DMS53 (cell line): ENCODE measurements at places on chromosomes 16 and 17.

DNA sequence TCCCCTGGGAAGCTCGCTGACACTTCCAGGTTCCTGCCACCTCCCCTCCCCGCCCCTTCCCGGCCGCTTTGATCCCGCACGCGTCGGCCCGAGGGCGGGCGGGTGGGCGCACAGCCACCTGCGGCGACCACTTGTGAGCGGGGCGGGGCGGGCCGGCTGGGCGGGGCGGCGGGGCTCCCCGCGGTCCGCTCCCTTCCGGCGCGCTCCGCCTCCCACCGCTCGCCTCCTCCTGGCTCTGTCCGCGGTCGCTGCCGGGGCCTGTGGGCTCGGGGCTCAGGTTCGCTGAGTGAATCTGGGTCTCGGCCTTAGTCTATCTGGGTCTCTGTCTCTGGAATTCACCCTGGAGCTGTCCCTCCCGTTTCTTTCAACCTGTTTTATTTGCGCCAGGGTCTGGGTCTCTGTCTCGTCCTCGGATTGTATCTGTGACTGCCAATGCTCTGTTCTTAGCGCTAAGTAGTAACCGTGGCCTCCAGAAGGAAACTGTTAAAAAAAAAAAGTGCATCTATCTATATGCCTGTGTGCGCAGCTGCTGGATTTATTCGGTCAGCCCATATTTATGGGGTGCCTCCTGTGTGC is 2.7 kb upstream of the HES7 start:
- peak; percentile 91 for DNase-seq

DNA sequence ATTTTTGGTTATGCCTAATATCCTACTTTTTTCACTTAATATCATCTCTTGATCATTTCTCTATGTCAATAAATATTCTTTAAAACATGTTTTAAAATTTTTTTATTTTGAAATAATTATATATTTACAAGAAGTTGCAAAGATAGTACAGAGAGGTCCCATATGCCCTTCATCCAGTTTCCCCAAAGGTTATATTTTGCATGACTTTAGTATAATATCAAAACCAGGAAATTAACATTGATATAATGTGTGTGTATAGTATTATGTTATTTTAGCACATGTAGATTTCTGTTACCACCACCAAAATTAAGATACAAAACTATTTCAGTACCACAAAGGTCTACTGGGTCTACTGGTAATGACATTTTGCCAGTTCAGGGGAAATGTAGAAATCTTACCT is 60.7 kb downstream of the EFCAB5 start:
- DNase-seq = no peak

GRCh38 chr16:85250609-85251223 is 138.4 kb upstream of the CIBAR2 start:
- no peak for DNase-seq

- no peak for DNase-seq
These were observed 5.0 kb downstream of the KATNB1 start for GRCh38 chr16:57740423-57741071.

DNA sequence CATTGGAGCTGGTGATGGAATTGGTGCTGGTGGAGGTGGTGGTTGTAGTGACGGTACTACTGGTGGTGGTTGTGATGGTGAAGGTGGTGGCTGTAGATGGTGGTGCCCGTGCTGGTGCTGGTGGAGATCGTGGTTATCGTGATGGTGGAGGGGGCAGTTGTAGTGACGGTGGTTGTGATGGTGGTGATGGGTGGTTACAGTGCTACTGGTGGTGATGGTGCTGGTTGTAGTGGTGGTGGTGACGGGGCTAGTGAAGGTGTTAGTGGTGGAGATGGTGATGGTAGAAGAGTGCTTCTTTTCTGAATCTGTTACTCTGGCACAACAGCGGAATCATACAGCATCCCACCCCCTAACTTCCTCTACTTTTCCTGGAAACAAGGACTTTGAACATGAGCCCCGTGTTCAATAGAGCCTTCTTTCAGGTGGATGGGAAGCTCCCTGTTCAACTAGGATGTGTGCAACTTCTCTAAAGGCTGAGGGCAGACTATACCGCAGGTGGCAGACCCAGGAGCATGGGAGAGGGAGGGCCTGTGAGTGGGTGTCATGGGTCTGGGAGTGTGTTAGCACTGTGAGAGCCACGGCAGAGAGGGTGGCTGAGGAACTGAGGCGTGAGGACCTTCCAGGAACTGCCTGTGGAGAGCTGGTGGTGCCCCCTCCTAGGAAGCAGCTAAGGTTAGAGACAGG is 8.2 kb downstream of the TBX21 start:
- peak; percentile 69 for DNase-seq

GRCh38 chr17:79947351-79948031 is 88.2 kb downstream of the TBC1D16 start:
- no peak for DNase-seq

GRCh38 chr16:2492292-2492691 is 17.4 kb downstream of the TBC1D24 start:
- no peak for DNase-seq

GRCh38 chr16:49921791-49922456 is 66.0 kb upstream of the ZNF423 start:
- DNase-seq = peak; percentile 55

DNA sequence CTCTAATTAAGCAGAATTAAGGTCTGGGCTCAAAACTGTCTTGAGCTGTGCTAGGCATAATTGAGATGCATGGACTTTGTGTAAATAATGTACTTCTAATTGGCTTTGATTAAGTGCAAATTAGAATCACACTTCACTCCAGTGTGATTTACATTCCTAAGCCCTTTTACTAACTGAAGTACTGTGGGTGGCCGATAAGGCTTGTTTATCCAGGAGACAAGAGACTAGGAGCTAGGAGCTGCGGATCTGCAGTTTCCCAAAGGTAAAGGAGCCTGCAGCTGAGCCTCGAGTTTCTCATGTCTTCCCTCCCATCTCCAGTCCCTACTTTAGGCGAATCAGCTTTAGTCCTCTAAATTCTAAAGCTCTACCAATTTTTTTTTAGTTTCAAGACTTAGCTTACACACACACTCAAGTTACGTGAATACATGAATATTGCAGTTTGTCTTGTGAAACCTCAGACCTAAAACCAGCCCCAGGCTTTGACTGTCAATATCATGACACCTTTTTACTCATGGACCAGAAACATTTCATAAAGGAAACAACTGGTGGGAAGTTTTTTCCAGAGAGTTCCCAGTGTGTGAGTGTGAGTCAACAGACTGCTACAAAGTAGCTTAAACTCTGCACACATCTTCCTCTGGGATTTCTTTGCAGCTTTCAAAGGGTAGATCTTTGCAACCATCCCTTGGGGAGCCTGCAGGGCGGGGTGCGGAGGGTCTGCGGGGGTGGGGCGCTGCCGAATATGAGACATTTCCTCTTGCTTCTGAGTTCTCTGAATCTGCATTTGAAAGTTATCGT is 113.9 kb upstream of the TBX2 start:
- no peak for DNase-seq

DNA sequence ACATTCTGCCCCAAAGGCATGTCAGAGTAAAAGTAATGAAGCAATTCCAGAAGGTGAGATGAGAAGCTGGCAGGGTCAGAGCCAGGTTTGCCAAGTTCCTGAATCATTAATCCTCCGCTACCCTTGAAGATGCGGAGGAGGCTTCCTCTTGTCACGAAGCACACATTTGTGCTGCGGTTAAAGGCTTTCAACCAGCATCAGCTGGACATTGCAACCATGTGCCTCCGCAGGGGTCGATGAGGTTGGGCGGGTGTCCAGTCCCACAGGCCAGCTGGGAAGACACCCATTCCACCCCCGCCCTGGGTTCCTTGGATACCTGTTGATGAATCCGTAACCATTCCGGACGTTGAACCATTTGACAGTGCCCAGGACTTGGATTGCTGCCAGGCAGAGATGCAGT is 1.3 kb downstream of the YBX2 start:
- no peak for DNase-seq

- DNase-seq = no peak
These were observed 7.7 kb downstream of the WFDC1 start for GRCh38 chr16:84302111-84302954.

- no peak for DNase-seq
These were observed 25.8 kb downstream of the POLR2A start for GRCh38 chr17:7509937-7510336.

- DNase-seq = no peak
These were observed 2.5 kb downstream of the KRT17 start for GRCh38 chr17:41621916-41622315.

GRCh38 chr16:88458773-88459235 is 5.7 kb downstream of the ZFPM1 start:
- no peak for DNase-seq

DNA sequence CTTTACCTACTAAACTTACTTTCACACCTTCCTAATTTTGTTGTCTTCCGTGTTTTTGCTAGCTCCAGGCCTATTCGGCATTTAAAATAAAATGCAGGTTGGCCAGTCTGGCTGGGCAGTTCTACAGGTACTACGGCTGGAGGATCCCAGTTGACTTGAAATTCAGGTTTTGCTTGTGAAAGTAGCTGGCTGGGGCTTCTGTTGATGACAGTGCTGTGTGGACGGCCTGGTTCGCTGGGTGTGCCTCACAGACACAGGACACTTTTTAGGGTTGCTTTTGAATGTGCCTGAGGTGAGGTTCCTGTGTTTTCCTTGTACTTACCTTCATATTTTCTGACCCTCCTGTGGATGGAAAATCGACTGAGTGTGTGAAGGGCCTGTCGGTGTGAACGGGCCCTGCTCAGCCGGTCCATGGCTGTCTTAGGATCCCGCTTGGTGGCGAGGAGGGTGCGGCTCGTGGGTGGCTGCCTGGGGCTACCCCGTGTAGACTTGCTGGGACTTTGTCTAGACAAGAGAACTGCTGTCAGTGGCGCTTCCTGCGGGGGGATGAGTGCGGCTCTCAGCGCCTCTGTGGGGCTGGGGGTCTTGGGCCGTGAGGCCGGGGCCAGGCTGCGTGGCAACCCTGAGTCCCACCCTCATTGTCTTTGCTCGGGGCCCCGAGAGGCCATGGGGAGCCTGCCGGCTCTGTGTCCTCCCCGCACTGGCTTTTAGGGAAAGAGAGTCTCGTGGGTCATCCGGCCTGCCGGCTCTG is 18.7 kb upstream of the ZNF750 start:
- peak; percentile 41 for DNase-seq

GRCh38 chr17:32335687-32336086 is 6.3 kb downstream of the C17orf75 start:
- DNase-seq = no peak

GRCh38 chr17:17161759-17162158 is 44.4 kb downstream of the PLD6 start:
- DNase-seq = no peak
